ENCODE measurements at places on chromosomes 1 and 21. TPM values are rescaled to one million over a fixed set of nuclear protein-coding genes. Genes with fewer than 3 reads are reported as not detected.

Gene RIPPLY3
- polyA plus RNA-seq: 3.1 TPM

Gene EFNA3
- 13.5 TPM for polyA plus RNA-seq

Gene NCSTN
- 36.0 TPM for polyA plus RNA-seq

Gene KCNN3
- 3.0 TPM for polyA plus RNA-seq

Gene HPCA
- 0.82 TPM for polyA plus RNA-seq

Gene PLA2G2C
- polyA plus RNA-seq: not detected

Gene GNG12
- polyA plus RNA-seq: 12.7 TPM

Gene SYT2
- polyA plus RNA-seq: 2.4 TPM

Gene KRTAP11-1
- not detected for polyA plus RNA-seq

Gene C1orf56
- 27.8 TPM for polyA plus RNA-seq

Gene YTHDF2
- 123 TPM for polyA plus RNA-seq

Gene FBXO28
- polyA plus RNA-seq: 18.1 TPM

Gene FH
- 56.2 TPM for polyA plus RNA-seq

Gene WRAP73
- polyA plus RNA-seq: 22.6 TPM

Gene AMY1B
- not detected for polyA plus RNA-seq

Gene CLCNKB
- 1.6 TPM for polyA plus RNA-seq

Gene NBPF12
- polyA plus RNA-seq: 3.4 TPM

Gene TMEM54
- polyA plus RNA-seq: 8.8 TPM

Gene C1orf185
- not detected for polyA plus RNA-seq

Gene FCER1G
- polyA plus RNA-seq: 0.57 TPM
